Dorsolateral prefrontal cortex (tissue), 122 donors: ENCODE measurements at places on chromosomes 5 and 9.

GRCh38 chr9:21974343-21974721, 19.9 kb downstream of the CDKN2A start:
- no peak for DNase-seq

DNA sequence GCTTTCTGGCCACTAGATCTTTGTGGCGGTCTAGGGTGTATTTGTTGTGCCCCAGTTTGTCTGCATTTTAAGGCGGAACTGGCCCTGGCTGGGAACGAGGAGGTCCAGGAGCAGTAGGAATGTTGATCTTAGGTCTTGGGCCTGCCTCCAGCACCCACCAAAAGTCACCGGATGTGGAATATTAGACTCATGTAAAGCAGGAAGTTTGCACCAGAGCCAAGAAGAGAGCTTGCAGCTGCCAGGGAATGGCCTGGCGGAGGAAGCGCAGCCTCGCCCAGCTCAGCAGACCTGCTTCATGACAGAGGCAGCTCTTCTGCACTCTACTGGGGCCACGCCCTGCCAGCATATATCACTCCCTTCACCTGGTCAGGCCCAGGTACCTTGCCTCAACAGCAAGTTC, 3.3 kb downstream of the GPX3 start:
- no peak for DNase-seq

- DNase-seq, result no peak
Observed at GRCh38 chr9:136295542-136296433, 8.1 kb downstream of the CCDC187 start.

- DNase-seq, result no peak
Observed at GRCh38 chr9:1355656-1356055, 305.5 kb downstream of the DMRT2 start.
